A549 treated with ZK216348 at 1 μM for 4 hours (cell line): ENCODE measurements at places on chromosomes 11 and 22. TPM values are rescaled to one million over a fixed set of nuclear protein-coding genes. Genes with fewer than 3 reads are reported as not detected.

Gene BARX2
- total RNA-seq: not detected in 5 replicates

Gene ZNF280A
- 3.0 to 4.3 TPM (median 3.3 TPM) in 5 replicates for total RNA-seq

Gene FAM180B
- 0.33 TPM in 1 of 5 replicates, not detected in the others for total RNA-seq

Gene ZNF215
- total RNA-seq: 1.0 to 1.7 TPM (median 1.2 TPM) in 5 replicates

Gene TRPT1
- 18.0 to 27.2 TPM (median 23.8 TPM) in 5 replicates for total RNA-seq

Gene RAPSN
- 0.46 TPM in 1 of 5 replicates, not detected in the others for total RNA-seq

Gene CDC42EP2
- total RNA-seq: 13.7 to 22.4 TPM (median 14.9 TPM) in 5 replicates

Gene PPM1F
- 10.8 to 21.8 TPM (median 20.2 TPM) in 5 replicates for total RNA-seq

Gene SMIM35
- not detected in 5 replicates for total RNA-seq

Gene C11orf16
- total RNA-seq: not detected in 5 replicates

Gene GRM5
- total RNA-seq: not detected in 5 replicates

Gene SLC22A6
- not detected in 5 replicates for total RNA-seq

Gene DBX1
- not detected in 5 replicates for total RNA-seq
